Activated CD8-positive, alpha-beta T cell treated with anti-CD3 and anti-CD28 coated beads, Interleukin-2, amount 10 ng/mL, durations not matched to agents 7 days and 5 days (primary cell): ENCODE measurements at places on chromosomes 7 and 10.

GRCh38 chr7:24778543-24779282 lies 21.4 kb upstream of the GSDME start:
- DNase-seq, result no peak

DNA sequence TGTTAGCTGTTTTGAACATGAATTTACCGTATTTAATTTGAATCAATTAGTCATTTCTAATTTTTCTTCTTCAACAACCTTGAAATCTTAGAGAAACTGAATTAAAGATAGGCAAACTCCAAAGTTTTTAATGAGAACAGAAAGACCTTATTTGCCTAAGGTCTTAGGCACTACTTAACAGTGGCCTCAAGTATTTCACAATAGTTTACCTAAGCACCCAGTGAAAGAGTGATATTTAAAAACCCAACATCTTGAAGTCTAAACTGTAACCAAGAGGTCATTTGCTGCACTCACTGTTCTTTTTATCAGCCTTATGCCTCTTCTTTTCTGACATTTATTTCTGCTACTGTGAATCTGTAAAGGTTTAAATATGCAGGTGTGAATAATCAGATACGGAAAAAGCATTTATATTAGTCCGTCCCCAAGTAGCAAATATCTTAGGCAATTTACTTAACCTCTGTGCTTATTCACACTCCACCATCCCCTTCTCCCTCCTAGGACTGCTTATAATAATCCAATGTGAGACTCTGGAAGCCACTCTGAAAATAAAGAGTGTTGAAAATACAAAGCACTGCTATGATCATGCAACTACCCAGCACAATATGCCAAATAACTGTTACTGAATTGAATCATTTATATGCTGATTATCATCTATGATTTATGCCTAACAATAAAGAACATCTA lies 105.7 kb downstream of the ELAPOR2 start:
- DNase-seq, result no peak

DNA sequence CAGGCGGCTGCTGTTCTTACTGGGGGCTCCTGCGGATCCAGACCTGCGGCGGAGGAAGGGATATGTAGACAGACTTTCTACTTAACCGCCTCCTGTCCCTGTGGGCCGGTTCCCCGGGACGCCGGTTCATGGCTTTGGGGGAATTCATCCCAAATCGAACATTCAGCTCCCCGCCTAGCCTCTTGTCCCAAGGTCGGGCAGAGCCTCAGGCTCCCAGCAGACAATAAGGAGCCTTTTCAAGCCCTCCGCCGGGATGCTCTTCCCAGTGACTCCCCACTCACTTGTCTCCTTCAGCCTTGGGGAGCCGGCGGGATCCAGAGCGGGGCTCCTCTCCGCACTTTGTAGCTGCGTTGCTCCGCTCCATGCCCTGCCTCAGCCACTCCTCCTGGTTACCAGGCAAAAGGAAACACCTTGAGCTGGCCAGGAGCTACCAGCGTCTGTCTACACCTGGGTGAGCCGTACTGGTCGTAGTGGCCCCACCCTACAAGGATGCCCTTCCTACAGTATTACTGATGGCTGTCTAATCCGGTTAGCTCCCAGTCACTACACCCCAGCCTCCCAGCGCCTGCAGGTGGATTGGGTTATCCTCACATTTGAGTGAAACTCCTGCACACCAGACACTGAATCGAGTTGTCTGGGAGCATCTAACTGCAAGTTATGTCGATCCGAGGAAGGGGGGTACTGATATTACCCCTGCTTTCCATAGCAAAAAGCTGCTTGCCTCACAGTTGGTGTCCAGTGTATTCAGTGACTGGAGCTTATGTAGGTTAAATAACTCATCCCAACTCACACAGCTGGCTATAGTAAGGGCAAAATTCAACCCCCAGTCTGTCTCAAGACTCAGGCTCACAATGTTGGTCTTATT lies at the start of gene C10orf95:
TSS of gene C10orf95 (minus strand) at position 439 of the 865 bp plus-strand sequence. CDS start 450 bp downstream, outside the sequence.
- no peak for DNase-seq

DNA sequence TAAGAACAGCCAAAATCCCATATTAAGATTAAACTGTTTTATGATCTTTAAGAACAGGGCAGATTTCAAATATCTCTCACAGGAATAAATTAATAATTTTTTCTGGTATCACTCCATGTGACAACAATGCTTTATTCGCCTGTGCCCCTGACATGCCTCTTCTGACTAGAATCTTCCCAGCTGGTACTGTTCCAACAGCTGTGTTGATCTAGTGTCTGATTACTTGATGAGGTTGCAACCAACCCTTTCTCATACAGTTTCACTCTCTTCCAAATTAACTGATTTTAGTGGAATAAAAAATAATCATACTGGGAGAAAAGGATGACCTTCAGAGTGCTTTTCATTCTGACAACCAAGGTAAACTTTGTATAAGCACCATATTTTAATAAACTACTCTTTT lies 151.9 kb downstream of the CHRM2 start:
- DNase-seq, result no peak

DNA sequence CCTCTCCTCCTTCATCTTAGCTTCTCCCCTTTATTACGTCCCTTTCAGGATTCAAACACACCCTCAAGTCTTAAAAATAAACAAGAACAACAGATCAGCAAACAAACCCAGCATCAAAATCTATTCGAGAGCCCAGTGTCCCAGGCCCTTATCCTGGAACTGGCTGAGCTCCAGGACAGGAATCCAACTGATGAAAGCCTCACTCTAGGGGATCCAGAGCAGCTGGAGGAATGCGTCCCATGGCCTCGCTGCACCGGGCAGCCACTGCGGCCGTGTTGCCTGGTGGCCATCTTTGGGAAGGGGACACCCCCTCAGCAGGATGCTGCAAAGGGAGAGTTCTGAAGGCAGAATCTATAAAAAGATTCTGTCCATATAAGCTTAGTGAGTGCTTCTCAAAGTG lies 156.5 kb upstream of the BMPER start:
- no peak for DNase-seq

GRCh38 chr10:79380125-79380945 lies 33.1 kb downstream of the PPIF start:
- DNase-seq, result no peak

DNA sequence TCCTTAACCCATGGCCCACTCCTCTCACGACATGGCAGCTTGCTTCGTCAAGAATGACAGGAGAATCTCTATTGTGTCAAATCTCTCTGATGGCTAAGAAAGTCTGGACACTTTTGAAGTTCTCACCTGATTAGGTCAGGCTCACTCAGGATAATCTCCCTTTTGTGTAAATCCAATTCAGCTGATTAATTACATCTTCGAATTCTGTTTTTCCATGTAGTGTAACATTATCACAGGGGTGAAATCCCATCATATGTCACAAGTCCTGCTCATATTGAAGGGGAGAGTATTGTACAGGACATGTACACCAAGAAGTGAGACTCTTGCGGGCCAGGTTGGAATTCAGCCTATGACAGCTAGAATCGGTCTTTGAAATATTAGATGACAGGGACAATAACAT lies 16.2 kb upstream of the OR6B1 start:
- DNase-seq, result no peak

DNA sequence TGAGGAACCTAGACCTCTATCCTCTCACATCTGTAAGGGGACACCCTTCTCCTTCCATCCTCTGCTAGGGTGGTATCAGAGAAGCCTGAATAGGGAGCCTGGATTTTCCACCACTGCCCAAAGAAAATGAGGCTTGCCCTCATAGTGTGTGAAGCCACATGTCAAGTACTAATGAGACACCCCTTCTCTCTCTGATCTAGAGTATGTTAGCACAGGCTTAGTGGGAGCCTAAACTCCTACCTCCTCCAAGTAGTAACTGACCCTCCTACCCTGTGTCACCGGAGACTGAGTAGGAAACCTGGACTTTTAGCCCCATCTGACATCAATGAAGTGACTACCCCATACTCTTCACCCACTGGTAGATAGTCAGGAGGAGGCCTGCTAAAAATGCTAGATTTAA lies 65.6 kb downstream of the PHYHIPL start:
- no peak for DNase-seq

DNA sequence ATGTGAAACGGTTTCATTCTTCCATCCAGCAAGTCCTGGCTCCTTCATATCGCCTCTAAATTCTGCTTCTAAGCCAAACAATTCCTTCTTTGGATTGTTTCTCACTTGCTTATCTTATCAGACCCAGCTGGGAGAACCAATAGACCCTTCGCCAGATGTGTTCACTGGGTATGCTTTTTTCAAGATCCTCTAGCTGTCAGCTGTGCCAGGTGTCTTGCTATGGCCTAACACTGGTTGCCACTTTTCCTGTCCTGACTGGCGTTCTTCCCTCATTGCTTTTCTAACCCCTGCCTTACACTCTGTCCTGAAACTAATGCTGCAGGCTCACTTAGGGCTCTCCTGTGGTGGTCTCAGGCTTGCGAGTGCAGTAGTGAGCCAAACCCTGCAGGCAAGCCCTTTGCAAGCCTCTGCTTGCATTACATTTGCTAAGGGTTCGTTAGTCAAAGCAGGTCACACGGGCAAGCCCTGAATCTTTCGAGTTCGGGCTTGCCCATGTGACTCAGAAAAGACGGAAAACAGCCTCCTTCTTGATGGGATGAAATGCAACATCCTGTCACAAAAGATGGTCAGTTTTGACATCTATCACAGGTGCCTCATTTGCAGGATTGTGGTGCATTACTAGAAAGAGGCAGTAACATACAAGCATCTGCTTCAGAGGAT lies 92.8 kb downstream of the VWC2 start:
- no peak for DNase-seq

DNA sequence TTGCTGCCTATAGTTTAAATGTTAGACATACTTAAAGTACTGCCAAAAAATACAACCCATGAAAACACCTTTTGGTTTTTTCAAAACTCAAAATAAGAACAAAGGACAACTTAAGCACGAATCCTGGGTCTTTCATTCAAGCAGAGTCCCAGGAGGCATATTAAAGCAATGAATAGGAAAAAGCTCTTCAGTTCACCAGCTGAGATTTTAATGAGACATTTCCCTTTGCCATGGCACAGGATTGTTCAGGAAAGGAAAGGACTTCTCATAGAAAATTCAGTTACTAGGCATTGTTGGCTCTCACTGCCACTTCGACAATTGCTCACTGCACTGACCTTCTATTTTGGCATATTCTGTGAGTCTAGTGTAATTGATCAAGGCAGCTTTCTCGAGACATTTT lies 133.5 kb upstream of the FEZF1 start:
- DNase-seq, result no peak

DNA sequence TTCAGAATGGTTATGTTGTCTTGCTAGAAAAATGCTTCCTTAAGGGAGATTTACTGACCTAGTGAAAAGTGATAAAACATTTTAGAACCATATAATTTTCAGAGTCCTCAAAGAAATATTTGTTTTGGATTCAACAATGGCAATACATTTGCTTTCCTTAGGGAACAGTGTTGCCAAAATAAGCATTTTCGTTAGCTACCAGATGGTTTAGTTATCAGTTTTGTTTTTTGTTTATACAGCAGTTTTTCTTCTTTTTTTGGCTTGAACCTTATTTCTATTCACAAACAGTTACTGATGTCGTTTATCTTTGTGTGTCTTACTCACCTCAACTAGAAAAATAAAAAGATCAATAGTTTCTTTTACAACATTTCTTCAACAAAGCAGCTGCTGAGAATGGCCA lies 48.6 kb downstream of the EXOC4 start:
- no peak for DNase-seq

DNA sequence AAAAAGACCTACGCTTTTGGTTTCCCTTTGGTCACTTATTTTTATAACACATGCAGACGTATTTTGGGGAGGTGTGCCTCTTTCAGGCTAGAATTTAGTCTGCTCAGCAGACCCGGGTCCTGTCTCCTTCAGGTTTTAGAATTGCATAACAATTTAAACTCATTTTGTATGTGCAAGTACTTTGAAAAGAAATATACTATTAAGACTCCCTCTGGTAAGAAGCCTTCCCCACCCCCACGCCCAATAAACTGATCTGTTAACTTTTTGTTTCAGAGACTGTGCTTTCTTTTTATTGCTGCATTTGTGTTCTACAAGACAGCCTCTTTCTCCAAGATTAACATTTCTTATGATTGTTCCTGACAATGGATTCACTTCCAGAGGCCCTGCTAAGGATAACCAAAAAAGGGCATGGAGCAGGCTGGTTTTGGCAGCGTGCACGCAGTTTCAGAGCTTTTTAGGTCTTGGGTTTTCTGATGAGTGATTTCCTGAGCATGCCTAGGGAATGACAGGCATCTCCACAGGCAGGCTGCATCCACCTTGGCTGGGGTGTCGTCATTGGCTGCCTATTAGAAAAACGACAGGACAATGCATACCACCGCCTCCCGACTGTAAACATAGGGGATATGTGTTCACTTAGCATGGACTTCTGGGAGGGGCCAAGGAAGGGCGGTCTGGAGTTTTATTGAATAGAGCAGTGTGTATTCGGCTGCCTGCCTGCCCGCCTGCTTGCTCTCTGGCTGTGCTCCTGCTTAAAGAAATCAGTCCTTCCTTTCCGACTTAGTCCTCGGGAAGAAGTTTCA lies at the start of gene CALD1:
TSS of gene CALD1 (plus strand) at position 694 of the 800 bp plus-strand sequence. CDS start 88,100 bp downstream, outside the sequence.
- no peak for DNase-seq

- no peak for DNase-seq
Measured at GRCh38 chr7:36611703-36612102, 112.6 kb downstream of the AOAH start.

DNA sequence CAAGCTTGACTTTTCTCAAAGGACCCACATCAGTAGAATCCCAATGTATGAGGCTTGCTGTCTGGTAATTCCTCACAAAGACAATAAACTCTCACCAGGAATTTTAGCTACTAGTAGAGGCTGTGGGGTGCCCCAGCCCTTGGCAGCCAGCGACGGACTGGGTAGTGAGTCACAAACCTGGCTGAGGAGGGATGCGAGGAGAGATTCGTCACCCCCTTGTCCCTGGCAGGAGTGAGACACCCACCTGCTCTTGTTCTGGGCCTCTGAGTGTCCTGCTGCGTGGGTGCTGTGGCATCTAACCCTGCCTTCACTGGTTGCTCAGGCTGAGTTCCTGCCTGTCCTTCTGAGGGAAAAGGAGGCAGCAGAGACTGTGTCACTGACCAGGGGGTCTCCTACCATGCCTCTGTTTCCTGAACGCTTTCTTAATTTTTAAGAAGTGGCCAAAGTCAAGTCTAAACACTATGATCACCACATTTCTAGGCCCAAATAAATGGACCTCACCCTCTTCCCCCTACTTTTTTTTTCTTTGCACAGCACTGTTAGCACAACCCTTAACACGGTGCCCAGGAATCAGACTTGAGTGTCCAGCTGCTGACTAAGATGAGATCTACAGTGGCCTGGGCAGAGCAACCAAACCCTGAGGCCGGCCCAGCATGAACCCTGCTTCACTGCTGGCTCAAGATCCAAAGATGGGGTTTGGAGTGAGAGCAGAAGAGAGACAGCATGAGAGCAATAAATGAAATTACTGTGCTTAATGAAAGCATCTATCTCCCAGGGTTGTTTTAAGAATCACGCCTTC lies 146.4 kb downstream of the ANLN start:
- DNase-seq, result no peak

GRCh38 chr10:70457759-70458305 lies 16.4 kb upstream of the NODAL start:
- DNase-seq, result no peak

DNA sequence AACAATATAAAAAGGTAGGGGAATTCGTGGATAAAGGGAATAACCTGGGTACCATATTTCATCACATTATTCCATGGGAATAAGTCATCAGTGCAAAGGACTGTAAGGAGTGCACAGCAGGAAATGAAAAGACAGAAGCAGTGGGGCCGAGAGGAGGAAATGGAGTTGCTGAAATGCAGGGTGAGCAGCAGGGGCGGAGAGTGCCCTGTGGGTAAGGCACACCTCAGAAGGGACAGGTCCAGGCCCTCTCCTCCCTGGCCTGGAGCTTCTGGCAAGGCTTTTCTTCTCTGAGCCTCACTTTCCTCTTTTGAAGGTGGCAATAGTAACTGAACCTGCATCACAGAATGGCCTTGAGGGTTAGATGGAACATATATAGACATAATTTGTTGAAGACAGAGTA lies 26.2 kb downstream of the IKZF1 start:
- DNase-seq, result peak; percentile 60
